ENCODE measurements at places on chromosomes 13 and 19.

DNA sequence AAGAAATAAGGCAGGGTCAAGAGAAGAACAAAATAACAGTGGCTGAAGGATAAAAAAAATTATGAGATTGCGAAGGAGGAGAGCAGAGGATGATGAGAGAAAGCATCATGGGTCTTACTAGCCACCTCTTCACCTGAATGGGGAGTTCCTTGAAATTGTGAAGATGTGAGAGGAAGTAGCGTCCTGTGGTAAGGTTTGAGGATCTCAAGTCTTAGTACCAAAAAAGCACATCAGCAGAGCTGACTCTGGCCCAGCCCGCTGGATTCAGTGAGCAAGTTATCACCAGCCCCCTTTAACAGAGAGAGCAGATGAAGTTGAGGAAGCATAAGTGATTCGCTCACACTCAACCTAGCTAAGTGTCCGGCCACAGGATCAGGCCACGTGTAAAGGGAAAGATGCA is 61.8 kb downstream of the RXFP2 start:
- DNase-seq, result no peak

GRCh38 chr13:21405309-21405708 is 53.8 kb downstream of the ZDHHC20 start:
- no peak for DNase-seq

GRCh38 chr13:26011996-26012821 is 39.6 kb downstream of the SHISA2 start:
- DNase-seq, result no peak

GRCh38 chr19:9528757-9529336 is 9.6 kb downstream of the ZNF426 start:
- DNase-seq, result no peak

DNA sequence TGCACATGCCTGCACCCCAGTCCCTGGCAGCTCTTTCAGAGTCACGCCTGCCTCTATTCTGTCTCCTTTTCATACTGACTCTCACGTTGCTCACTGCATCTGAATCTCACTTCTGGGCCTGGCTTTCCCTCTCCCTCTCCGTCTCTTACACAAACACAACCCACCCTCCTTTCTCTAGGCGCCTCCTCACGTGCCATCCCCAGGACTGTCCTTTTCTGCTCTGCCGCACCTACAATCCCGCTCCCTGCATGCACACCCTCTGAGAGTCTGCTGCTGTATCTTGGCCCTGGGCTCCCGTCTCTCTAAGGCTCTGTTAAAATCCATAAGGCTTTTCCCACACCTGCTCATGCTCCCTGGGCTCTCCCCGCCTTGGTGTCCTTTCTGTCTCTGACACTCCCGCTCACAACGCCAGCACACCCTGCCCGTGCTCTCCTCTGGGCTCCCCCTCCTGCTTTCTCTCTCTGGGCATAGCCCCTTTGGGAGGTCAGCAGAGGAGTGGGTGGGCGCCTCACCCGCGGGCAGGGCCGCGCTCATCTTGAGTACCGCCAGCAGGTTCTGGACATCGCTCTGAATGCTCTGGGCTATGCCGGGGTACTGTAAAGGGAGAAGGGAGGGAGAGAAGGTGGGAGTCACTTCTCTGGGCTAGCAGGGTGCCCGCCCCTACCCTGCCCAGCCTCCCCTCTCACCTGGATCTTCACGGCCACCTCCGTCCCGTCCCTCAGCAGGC is 12.7 kb upstream of the NUMBL start:
- DNase-seq, result no peak

GRCh38 chr19:52010674-52011073 is 2.7 kb upstream of the ZNF615 start:
- DNase-seq, result no peak

- DNase-seq, result no peak
Measured at GRCh38 chr19:38920602-38921419, 8.8 kb upstream of the CCER2 start.
